NB4 (cell line): ENCODE measurements at places on chromosomes 12 and 14.

GRCh38 chr12:28799348-28799747 is 349.7 kb upstream of the FAR2 start:
- DNase-seq: no peak

GRCh38 chr12:728781-729180 is 23.6 kb upstream of the WNK1 start:
- no peak for DNase-seq

- no peak for DNase-seq
Observed at GRCh38 chr12:22084852-22085251, 38.8 kb downstream of the CMAS start.

DNA sequence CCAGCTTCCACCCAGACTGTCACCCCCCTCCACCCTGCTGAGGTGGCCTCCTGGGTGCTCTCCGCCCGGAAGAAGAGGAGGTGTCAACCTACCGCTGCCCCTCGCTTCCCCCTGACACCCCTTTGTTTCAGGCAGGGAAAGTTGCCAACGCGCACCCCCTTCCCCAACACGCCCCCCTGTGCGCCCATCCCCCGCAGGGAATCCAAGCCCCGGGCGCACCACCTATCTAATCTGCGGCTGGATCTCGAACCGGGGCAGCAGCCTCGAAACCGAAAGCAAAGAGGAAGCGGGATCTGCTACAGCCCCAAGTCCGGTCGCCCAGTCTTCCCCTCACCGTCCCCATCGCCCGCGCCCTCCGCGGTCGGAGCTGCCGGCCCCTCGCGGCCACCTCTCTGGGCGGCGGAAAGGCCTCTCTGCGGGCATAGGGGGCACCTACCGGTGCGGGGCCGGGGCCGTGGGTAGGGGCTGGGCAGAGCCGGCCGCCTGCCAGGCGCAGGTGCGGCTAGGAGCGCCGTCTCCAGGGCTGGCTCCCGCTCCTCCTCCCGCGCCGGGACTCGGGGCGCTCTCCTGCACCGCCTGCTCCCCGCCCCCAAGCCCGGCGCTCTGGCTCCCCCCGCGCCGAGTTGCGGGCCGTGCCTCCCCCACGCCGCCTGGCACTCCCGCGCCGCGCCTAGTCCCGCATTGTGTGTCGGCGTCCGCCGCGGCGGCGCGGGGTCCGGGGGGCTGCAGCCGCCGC is 18.3 kb upstream of the PLEKHH1 start:
- DNase-seq: peak; percentile 53

GRCh38 chr14:77474479-77475177 is 16.7 kb downstream of the AHSA1 start:
- DNase-seq: no peak

- no peak for DNase-seq
Observed at GRCh38 chr12:123760267-123760938, 1.7 kb upstream of the DNAH10 start.

GRCh38 chr12:106296179-106296877 is 6.2 kb upstream of the TCP11L2 start:
- no peak for DNase-seq

DNA sequence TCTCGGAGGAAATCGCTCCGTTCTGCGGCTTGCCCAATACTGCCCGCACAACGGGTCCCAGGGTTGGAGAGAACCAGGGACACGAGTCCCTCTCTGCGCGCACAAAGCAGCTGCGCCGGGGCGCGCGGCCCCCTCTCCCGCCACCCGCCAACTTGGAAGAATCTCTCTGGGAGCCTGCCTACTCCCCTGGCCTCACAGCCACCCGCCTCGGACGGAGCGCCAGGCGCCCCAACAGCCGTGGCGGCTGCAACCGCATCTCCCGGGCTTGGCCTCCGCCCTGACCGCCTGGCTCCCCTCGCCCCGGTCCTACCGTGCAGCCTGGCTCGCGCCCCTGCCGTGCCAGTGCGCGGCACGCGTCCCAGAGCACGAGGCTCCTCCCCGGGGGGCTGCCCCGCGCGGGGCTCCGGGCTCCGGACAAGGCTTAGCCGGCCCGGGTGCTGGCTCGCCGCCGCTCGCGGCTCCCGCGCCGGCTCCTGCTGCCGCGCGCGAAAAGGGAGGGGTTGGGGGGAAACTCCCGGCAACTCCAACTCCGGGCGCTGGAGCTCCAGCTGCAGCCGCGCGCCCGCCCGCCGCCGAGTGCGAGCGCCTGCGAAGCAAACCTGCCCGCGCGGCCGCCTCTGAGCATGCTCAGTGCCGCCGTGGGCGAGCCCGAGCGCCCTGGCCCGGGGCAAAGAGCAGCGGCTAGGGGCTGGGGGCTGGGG is at the start of gene STXBP6:
Gene STXBP6, minus strand, starts transcription at position 580 of the 701 bp plus-strand sequence. CDS start 75,329 bp downstream, outside the sequence.
- DNase-seq: peak; percentile 1

- peak; percentile 71 for DNase-seq
Observed at GRCh38 chr12:113852695-113853490, 113.2 kb downstream of the RBM19 start.

GRCh38 chr14:60565211-60565610 is 56.3 kb downstream of the SIX6 start:
- no peak for DNase-seq

- peak; percentile 90 for DNase-seq
Observed at GRCh38 chr12:49017891-49018260, 700 bp downstream of the PRKAG1 start.

DNA sequence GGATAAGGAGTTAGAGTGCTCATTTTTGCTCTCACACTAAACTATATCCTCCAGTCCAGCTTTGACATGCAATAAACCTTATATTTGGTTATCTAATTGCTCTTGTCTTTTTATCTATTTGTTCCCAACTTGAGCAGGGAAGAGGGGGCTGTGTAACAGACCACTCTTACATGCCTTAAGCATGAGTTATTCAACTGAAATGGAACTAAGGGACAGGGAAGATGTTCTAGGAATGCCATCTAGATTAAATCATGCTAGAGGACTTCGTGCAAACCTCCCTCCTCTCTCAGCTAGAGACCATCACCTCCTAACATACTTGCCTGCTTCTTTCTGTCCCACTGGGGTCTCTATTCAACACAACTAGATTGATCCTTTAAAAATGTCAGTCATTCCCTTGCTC is 20.6 kb downstream of the SPX start:
- DNase-seq: no peak

- no peak for DNase-seq
Observed at GRCh38 chr14:105241641-105242040, 6.7 kb upstream of the BTBD6 start.

DNA sequence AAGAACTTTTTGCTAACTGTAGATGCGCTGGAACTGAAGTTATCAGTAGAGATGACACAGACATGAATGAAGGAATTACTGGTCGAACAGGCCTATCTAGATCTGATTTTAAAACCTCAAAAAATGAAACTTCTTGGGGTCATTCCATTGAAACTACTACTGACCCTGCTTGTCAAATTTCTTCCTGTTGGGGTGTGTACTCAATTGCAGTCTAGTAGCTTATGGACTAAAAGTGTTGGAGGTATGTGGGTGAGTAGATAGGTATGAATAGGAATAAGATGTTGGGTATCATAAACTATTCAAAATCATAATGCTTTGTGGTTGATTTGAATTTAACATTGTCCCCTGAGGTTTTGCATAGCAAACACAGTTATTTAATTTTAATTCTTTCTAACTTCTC is 9.2 kb downstream of the APOLD1 start:
- DNase-seq: no peak

- no peak for DNase-seq
Observed at GRCh38 chr12:62003701-62004100, 256.5 kb upstream of the USP15 start.

DNA sequence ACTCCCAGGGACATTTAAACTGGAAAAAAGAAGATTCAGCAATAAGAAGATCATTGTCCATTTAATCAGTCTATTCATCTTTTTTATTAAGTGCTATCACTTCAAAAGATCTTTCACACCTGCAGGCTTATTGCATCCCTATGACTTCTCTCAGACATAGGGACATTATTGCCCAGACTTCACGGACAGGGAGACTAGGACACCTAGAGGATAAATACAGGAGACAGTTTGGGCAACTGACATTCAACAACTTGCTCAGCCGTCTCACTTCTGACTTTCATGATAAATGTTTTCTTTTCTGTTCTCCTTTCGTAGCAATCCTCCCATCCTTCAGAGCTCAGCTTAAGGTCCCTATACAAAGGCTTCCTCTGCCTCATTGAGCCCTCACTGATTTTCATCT is 84.3 kb downstream of the TMEM30B start:
- DNase-seq: peak; percentile 5

DNA sequence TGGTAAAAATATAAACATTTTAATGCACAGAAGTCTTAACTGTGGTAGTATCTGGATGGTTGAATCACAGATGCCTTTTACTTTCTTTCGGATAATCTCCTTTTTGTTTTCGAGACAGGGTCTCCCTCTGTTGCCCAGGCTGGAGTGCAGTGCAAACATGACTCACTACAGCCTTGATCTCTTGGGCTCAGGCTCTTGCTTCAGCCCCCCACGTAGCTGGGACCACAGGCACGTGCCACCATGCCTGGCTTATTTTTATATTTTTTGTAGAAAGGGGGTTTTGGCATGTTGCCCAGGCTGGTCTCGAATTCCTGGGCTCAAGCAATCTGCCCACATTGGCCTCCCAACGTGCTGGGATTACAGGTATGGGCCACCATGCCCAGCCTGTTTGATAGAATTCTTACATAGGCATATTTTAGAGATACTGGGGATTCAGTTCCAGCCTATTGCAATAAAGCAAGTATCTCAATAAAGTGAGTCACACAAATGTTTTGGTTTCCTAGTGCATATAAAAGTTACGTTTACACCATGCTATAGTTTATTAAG is 99.2 kb downstream of the SNAPC1 start:
- no peak for DNase-seq

DNA sequence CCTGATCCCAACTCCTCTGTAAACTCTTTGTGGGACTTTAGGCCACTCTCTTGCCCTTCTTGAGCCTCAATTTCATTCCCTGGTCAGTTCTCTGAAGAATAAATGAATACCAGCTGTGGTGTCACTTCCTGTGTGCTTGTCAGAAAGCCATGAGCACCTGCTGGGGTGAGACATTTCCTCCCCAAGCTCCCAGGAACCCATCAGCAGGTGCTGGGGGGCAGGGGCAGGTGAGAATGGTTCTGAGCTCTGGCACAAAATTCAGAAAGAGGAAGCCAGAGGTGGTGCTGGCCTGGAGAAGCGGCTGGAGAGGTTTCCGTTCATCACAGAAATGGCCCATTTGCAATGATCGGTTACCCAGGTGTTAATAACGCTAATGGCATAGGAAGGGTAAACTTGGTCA is 14.9 kb downstream of the LHX5 start:
- DNase-seq: no peak

DNA sequence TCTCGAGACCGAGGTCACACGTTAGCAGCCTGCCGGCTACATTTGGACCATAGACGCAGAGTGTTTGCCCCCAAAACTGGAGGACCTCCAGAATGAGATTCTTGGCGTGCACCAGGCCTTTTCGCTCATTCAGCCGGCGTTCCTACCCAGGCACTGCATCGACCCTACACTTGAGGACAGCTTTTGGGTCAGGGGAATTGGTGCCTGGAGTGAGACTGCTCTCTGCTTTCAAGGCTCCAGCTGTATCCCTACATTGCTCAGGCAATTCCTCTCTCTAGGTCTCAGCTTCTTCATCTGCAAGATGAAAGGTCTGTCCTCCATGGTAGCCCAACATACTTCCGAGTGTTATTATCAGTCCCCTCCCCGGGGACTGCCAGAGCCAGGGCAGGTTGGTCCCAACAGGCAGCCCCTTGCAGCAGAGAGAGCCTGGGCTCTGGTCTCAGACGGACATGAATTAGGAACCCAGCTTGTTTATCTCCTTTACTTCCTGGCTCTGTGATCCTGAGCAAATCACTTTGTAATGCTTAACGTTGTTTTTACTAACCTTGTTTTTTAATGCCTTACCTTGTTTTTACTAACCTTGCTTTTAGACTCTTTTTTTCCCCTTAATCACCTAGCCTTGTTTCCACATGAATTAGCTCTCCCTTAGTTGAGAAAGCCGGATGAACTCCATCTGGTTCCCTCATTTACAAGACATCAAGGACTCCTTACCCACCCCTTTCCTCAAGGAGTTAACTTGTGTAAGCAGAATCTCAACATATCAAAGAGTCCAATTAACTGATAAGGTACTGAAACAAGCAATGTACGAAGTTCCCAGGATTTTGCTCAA is 892 bp downstream of the TCHP start:
- DNase-seq: peak; percentile 73

DNA sequence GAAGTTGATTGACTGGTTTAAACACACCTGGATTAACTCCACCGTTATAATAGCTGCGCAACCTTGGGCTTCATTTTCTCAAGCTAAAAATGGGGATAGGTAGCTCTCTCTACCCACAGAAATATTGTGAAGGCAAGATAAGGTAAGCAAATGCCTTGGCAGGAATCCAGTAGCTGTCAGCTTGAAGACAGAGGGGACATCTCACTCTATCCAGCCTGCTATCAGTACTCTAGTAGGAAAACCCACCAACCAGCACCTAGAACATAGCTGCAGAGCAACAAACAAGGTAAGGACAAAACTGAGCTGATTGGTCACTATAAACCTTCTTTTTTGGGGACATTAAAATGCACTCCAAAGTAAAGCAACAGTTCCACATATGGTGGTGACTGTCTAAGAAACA is 7.7 kb downstream of the CSRP2 start:
- no peak for DNase-seq

DNA sequence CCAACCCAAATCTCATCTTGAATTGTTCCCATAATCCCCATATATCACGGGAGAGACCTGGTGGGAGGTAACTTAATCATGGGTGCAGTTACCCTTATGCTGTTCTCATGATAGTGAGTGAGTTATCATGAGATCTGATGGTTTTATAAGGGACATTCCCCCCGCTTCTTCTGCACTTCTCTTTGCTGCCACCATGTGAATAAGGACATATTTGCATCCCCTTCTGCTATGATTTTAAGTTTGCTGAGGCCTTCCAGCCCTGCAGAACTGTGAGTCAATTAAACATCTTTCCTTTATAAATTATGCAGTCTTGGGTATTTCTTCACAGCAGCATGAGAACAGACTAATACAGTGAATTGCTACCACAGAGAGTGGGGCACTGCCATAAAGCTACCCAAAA is 179.1 kb downstream of the LRIG3 start:
- DNase-seq: no peak

- DNase-seq: no peak
Observed at GRCh38 chr14:75292101-75292563, 13.5 kb downstream of the FOS start.

DNA sequence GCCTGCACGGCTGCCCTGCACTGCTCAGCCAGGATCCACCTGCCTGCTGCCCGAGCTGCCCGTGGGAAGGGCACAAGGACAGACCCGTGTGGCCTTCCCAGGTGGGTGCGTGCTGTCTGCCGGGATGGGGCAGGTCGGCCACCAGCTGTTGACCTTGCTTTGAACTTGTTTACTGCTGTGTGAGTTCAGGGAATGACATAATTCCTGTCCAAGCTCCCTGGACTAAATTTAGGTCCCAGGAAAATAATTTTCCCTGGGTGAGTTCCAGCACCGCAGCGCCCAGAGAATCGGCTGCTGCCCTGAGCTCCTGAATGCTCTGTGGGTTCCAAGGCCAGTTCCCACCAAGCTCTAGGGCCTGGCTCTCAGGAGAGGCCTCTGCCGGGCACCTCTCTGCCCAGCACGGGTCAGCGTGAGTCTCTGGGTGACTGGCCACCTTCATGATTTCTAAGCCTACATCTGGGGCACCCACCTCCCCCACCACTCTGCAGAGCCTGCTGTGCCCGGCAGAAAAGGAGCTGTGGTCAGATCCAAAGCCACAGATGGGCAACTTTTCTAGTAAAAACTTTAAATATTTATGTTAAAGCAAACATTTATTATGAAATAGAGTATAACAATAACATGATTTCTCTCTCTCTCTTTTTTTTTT is 27.2 kb upstream of the MLXIP start:
- DNase-seq: no peak
